Stimulated activated CD4-positive, alpha-beta T cell treated with anti-CD3 and anti-CD28 coated beads, Interleukin-15, amount 100 ng/mL, for 1 hour (primary cell): ENCODE measurements at places on chromosomes 7 and 10.

GRCh38 chr7:131839967-131840690 lies 283.7 kb upstream of the PODXL start:
- DNase-seq: no peak

GRCh38 chr7:150800581-150801241 lies at the start of gene TMEM176A:
TMEM176A (plus strand) TSS chr7:150800769; CDS start chr7:150801551, 782 bp downstream.
- no peak for DNase-seq

DNA sequence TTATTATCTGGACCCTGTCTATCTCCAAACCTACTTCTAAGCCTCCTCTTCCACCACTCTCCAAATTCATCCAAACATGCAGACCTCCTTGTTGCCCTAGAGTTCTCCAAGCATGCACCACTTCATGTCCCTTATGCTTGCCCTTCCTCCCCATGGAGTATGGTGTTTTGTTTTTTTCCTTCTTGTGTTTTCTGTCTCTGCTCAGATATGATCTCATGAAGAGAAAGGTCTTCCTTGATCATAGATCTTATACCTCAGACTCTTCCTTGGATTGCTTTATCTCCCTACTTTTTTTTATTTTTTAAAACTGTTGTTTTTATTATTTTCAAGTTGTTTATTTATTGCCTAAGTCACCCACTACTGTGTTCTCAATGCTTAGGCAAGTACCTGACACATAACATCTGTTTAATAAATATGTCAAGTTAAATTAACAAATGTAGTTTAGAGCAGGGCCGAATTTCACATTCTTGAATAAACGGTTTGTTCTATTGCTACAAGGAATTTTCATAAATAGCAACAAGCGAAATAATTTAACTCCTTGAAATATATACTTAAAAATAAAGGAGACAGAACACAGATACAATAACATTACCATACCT lies 84.5 kb downstream of the HGF start:
- DNase-seq: no peak

GRCh38 chr7:47743965-47744591 lies 162.2 kb upstream of the TNS3 start:
- DNase-seq: no peak

- DNase-seq: no peak
Measured at GRCh38 chr7:74039337-74039736, 11.4 kb downstream of the ELN start.

DNA sequence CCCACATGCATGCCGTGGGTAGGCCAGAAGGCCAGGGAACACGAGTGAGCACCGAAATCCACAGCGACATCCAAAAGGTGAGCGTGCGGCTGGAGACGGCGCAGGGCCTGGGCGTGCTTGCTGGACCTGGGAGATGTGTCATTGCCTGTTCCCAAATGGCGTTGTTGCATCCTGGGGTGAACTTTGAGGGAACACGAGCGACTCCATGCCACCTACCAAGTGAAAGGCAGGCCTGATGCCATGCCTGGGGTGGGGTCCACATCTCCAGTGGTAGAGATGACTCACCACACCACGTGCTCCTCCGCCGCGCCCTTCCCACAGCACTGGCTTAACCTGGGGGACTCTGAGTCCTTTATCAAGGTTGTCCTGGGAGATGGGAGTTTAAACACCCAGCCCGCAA lies 24.7 kb upstream of the VIPR2 start:
- no peak for DNase-seq

DNA sequence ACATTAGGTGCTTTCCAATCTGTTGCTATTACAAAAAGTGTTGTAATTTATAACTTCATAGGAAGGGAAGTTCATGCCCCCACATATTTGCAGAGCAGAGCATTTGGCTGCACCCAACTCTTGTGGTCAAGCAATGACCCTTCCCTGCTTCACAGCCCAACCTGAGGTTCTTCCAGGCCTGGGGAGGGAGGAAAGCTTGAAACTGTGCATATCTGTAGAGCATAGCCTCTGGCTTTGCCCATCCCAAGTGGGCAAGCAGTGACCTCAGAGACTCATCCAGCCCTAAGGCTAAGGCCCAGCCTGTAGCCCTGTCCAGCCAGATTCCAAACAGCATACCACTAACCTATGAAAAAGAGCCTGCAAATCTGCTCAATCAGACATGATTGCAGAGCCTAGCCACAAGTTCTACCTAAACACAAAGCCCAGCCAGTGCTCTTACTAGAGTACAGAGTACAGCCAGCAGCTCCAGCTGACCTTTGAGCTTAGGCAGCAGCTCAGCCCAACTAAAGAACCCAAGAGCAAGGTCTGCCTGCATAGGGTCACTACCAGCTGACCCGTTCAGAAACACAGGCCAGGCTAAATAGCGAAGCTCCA lies 14.4 kb upstream of the GSTK1 start:
- DNase-seq: no peak

DNA sequence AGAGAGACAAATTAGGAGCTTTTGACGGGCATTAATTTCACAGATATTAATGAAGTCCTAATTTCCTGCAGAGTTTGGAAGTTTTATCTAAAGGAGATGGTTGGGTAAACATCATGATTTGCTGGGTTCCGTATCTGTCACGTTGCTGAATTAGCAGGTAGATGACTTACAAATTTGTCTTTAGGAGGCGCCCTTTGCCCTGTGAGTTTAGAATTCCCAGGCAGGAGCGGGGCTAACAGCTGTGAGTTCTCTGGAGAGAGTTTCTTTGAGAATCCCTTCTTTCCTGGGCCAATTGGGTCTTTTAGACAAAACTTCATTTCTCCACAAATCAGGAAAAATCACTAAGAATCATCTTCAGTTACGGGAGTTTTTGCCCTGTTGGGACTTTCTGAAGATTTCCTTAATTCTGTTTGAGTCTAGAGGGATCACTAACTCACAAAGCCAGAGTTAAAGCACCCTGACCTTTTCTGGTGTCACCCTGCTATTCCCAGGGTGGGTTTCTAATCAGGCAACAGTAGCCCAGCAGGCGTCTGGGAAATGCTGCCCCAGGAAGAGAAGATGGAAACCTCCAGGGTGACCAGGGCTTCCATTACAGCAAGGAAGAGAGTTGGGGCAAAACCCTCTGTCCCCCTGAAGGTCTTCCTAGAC lies 63.7 kb downstream of the PRKCQ start:
- no peak for DNase-seq

- no peak for DNase-seq
Measured at GRCh38 chr7:110929480-110930249, 161.3 kb upstream of the LRRN3 start.

DNA sequence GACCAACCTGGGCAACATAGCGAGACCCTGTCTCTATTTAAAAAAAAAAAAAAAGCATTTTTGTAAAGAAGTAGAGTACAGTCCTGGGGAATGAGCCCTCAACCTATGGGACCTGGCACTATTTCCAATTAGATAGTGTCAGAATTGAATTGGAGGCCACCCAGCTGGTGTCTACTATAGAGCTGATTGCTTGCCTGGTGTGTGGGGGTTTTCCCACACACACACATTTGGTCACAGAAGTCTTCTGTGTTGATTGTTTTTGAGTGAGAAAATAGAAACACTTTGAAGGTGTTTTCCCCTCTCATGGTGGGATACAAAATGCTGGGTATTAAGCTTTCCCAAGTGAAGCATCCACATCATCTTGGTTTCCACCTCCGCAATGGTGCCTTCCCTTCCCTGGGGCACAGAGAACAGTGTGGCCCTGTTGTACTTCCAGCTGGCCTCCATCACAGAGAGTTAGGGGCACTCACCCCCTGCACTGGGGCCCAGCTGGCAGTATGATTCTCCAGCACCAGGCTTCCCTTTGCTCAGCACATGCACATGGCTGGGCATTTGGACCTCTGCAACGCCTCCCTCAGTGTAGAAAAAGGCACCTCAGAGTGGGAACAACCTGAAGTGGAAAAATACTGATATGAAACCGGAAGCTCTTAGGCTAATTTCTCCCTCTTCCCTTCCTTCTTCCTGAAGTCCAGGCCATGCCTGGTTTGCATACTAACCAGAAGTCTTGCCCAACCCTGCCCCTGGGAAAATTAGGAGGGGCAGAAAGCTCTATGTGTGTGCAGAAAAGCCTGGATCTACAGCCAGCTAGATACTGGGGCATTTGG lies 10.7 kb upstream of the NFKB2 start:
- DNase-seq: no peak

GRCh38 chr10:121574519-121575166 lies 23.6 kb downstream of the FGFR2 start:
- DNase-seq: no peak

DNA sequence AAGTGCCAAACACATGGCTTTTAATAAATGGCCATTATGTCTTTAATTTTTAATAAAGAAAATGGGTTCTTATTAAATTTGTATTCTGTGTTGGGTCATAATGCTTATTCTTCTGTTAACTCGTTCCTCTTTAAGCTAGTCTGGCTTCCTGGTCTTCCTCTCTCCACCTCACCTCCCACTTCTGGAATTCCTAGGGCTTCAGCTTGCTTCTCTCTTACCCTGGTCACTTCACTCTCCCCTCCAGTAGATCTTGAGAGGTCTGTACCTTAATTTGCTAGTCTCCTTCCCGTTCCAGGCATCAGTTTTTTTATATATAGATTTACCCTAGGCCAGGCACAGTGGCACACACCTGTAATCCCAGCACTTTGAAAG lies 111.2 kb downstream of the RALA start:
- no peak for DNase-seq

GRCh38 chr7:84154991-84155781 lies 39.4 kb downstream of the SEMA3A start:
- no peak for DNase-seq

- DNase-seq: no peak
Measured at GRCh38 chr10:89165923-89166322, 41.2 kb downstream of the CH25H start.

DNA sequence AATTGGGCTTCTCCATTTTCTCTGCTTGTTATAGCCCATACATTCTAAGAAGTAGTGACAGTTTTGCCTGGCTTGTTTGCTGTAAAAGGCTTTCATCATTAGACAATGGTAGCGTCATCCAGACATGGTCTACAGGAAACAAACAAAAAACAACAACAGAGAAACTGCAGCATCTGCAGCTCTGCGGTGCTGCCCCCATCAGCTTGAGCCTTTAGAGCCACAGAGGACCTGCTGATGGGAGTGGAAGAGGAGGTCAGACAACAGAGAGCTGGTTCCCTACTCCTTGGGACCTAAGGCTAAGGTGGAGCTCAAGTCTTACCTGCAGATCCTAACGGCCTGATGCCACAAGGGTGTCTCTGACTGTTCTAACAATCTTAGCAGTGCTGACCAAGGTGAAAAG lies 3.1 kb downstream of the INA start:
- no peak for DNase-seq

DNA sequence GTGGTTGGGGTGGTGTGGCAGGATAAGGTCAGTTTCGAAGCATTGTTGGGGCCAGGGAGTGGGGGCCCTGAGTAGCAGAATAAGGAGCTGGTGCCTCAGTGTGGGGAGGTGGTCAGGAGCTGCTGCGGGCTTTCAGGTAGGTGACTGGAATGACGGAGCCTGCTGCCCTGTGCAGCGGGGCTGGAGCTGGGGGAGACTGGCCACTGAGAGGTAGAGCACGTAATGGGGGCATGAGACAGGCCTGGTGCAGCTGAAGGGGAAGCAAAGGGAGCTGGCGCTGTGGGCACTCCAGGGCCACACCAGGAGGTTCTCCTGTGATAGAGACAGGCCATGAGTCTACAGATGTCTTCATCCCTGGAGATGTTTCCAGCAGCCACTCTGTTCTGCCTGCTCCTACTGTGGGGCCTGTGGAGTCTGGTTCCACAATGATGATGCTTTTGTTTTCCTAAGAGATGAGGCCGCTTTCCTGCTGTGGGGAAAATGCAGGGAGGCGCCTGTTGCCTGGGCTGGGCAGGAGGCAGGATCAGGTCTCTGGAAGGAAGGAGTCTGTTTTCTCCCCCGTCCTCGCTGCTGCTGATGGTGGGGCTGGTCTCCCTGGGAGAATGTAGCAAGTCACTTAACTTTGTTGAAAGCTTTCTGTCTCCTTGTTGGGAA lies 31.1 kb downstream of the NUB1 start:
- DNase-seq: no peak

DNA sequence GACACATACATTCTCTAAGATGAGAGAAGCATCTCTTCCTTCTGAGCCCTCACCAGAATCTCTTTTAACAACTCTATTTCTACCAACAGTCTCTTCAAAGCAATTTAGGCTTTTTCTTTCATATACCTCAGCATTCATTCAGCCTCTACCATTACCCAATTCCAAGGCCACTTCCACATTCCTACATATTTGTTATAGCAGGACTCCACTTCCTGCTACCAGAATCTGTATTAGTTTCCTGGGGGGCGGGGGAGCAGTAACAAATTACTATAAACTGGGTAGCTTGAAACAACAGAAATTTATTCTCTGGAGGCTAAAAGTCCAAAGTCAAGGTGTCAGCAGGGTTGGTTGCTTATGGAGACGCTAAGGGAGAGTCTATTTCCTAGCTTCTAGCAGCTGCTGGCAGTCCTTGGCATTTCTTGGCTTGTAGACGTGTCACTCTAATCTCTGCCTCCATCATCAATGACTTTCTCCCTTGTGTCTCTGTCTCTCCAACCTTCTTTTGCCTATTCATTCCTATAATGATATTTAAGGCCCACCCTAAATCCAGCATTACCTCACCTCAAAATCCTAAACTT lies 7.4 kb downstream of the PRPS1L1 start:
- DNase-seq: no peak
